Dermis microvascular lymphatic vessel endothelial cell (primary cell): ENCODE measurements at places on chromosomes 5 and 9. TPM values are rescaled to one million over a fixed set of nuclear protein-coding genes. Genes with fewer than 3 reads are reported as not detected.

The HOMER1 gene
- total RNA-seq: 5.8 and 6.3 TPM in 2 replicates

The GBGT1 gene
- total RNA-seq: 21.3 and 37.7 TPM in 2 replicates

The PCDHA12 gene
- under 0.01 TPM in 1 of 2 replicates, not detected in the other for total RNA-seq

The RASGRF2 gene
- 19.8 and 23.2 TPM in 2 replicates for total RNA-seq

The SLC46A2 gene
- not detected in 2 replicates for total RNA-seq

The HSDL2 gene
- 17.3 and 21.6 TPM in 2 replicates for total RNA-seq

The PTPN3 gene
- 2.1 and 5.3 TPM in 2 replicates for total RNA-seq

The CDC20B gene
- not detected in 2 replicates for total RNA-seq

The PCDHB11 gene
- 0.13 and 0.89 TPM in 2 replicates for total RNA-seq

The CRAT gene
- 24.8 and 37.3 TPM in 2 replicates for total RNA-seq

The ST8SIA4 gene
- 4.8 and 7.2 TPM in 2 replicates for total RNA-seq

The COL5A1 gene
- total RNA-seq: 1.2 and 3.0 TPM in 2 replicates

The IQGAP2 gene
- total RNA-seq: 1.8 and 3.2 TPM in 2 replicates

The GABRA1 gene
- total RNA-seq: not detected in 2 replicates

The CCL27 gene
- total RNA-seq: not detected in 2 replicates

The HAVCR2 gene
- 0.64 and 1.0 TPM in 2 replicates for total RNA-seq

The BASP1 gene
- 1.3 and 2.4 TPM in 2 replicates for total RNA-seq

The NMUR2 gene
- not detected in 2 replicates for total RNA-seq

The TAL2 gene
- 0.13 TPM in 1 of 2 replicates, not detected in the other for total RNA-seq

The SUSD3 gene
- not detected in 2 replicates for total RNA-seq

The RANBP17 gene
- total RNA-seq: 4.4 and 4.5 TPM in 2 replicates

The C5orf58 gene
- not detected in 2 replicates for total RNA-seq

The SPINK5 gene
- total RNA-seq: 0.13 TPM in 1 of 2 replicates, not detected in the other

The IL9 gene
- total RNA-seq: not detected in 2 replicates

The LEAP2 gene
- 0.13 TPM in 2 replicates for total RNA-seq

The FANCG gene
- total RNA-seq: 13.9 and 19.3 TPM in 2 replicates

The IL3 gene
- not detected in 2 replicates for total RNA-seq

The HBEGF gene
- 12.1 and 15.5 TPM in 2 replicates for total RNA-seq

The MXD3 gene
- 11.8 and 23.6 TPM in 2 replicates for total RNA-seq

The TLX3 gene
- not detected in 2 replicates for total RNA-seq

The CREB3 gene
- 35.5 and 39.9 TPM in 2 replicates for total RNA-seq

The FOXD4L6 gene
- total RNA-seq: under 0.01 TPM in 1 of 2 replicates, not detected in the other

The DMRT3 gene
- not detected in 2 replicates for total RNA-seq

The OLFM1 gene
- total RNA-seq: 16.2 and 30.0 TPM in 2 replicates

The RAB14 gene
- total RNA-seq: 26.2 and 33.8 TPM in 2 replicates

The DND1 gene
- 0.13 TPM in 2 replicates for total RNA-seq

The CENPH gene
- 3.5 and 8.9 TPM in 2 replicates for total RNA-seq

The IFNB1 gene
- not detected in 2 replicates for total RNA-seq

The TAF11L8 gene
- total RNA-seq: not detected in 2 replicates

The GAPT gene
- total RNA-seq: not detected in 2 replicates

The PALM2AKAP2 gene
- under 0.01 TPM in 2 replicates for total RNA-seq

The MEGF10 gene
- total RNA-seq: 0.90 and 3.4 TPM in 2 replicates

The ADAMTS12 gene
- total RNA-seq: 1.2 and 5.2 TPM in 2 replicates

The PCSK1 gene
- 0.13 and 0.26 TPM in 2 replicates for total RNA-seq

The LCN1 gene
- not detected in 2 replicates for total RNA-seq

The IGIP gene
- total RNA-seq: 2.6 and 4.0 TPM in 2 replicates

The CD274 gene
- 5.3 and 6.4 TPM in 2 replicates for total RNA-seq

The SLC36A2 gene
- total RNA-seq: not detected in 2 replicates

The PCDHGA1 gene
- total RNA-seq: 0.26 and 0.51 TPM in 2 replicates

The PGM5 gene
- 48.9 and 219 TPM in 2 replicates for total RNA-seq

The ZBED3 gene
- 1.0 and 1.6 TPM in 2 replicates for total RNA-seq

The SMIM32 gene
- not detected in 2 replicates for total RNA-seq

The ARHGEF37 gene
- total RNA-seq: 8.3 and 20.6 TPM in 2 replicates

The OGN gene
- not detected in 2 replicates for total RNA-seq

The ARL14EPL gene
- under 0.01 and 0.13 TPM in 2 replicates for total RNA-seq

The IL5 gene
- not detected in 2 replicates for total RNA-seq
